ENCODE measurements at places on chromosomes 12 and 14. TPM values are rescaled to one million over a fixed set of nuclear protein-coding genes. Genes with fewer than 3 reads are reported as not detected.

- no peak overlapping the region for H3K4me3 ChIP-seq
- no peaks in the 10 kb centered on the region for H3K27me3 ChIP-seq
- DNase-seq, result no peak
- peaks cover 4% of the 10 kb centered on the region for H3K4me1 ChIP-seq
- no peaks in the 10 kb centered on the region for H3K36me3 ChIP-seq
- H3K27ac ChIP-seq, result no peak overlapping the region
These were observed 272.8 kb downstream of the AKAP6 start for GRCh38 chr14:32601906-32602305.

SLC6A13 gene
- not detected for total RNA-seq

- H3K27me3 ChIP-seq, result no peaks in the 10 kb centered on the region
- DNase-seq, result no peak
- H3K4me1 ChIP-seq, result peaks cover 6% of the 10 kb centered on the region
- H3K36me3 ChIP-seq, result no peaks in the 10 kb centered on the region
- H3K4me3 ChIP-seq, result no peak overlapping the region
These were observed 5.6 kb upstream of the E2F7 start for GRCh38 chr12:77070800-77071449.

GSG1 gene
- total RNA-seq, result 0.17 TPM

GRCh38 chr12:79769860-79770485 lies 79.2 kb upstream of the PAWR start:
- no peak for DNase-seq
- no peak overlapping the region for H3K27ac ChIP-seq
- no peaks in the 10 kb centered on the region for H3K36me3 ChIP-seq
- no peaks in the 10 kb centered on the region for H3K4me1 ChIP-seq
- H3K27me3 ChIP-seq, result no peaks in the 10 kb centered on the region

GRCh38 chr12:113762882-113763816 lies 203.0 kb downstream of the RBM19 start:
- no peaks in the 10 kb centered on the region for H3K4me1 ChIP-seq
- no peak for DNase-seq
- no peak overlapping the region for H3K4me3 ChIP-seq
- no peak overlapping the region for H3K27ac ChIP-seq
- H3K27me3 ChIP-seq, result no peaks in the 10 kb centered on the region
- H3K36me3 ChIP-seq, result no peaks in the 10 kb centered on the region

DNA sequence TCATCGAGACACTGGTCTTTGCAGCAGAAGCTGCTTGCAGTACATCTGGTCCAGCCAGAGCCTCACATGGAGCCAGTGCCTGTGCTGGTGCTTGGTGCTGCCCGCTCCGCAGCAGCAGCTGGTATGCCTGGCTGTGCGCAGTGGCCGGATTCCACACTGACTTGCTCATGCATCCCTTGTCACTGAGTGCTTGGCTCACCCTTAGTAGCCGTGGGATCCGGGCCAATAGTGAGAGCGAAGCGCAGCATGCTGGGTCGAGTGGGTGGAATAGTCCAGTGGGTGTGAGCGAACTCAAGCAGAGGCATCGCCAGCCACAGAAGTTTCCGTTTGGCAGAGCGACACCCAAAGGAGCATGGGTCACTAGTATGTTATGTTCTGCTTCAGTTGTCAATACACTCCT lies 10.1 kb upstream of the FBXO33 start:
- H3K27ac ChIP-seq, result no peak overlapping the region
- no peak overlapping the region for H3K4me3 ChIP-seq
- no peaks in the 10 kb centered on the region for H3K36me3 ChIP-seq
- DNase-seq, result no peak

DNA sequence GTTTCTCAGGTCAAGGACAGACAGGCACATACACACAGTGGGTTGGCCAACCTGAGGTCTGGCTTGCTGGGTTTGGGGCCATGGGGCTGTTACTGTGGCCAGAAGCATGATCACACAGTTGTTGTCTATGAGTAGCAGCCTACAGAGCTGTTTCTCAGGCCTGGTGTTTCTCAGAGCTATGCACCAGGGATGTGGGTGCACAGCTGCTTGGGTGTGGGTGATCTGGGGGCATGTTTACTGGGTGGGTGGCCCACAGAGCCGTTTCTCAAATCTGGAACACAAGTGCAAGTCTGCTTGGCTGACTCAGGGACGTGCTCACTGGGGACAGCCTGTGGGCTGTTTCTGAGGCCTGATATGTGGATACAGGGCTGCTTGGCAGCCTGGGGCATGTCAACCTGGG lies 23.1 kb upstream of the PALS1 start:
- H3K27ac ChIP-seq, result no peak overlapping the region
- H3K4me1 ChIP-seq, result no peaks in the 10 kb centered on the region
- no peaks in the 10 kb centered on the region for H3K36me3 ChIP-seq
- no peaks in the 10 kb centered on the region for H3K27me3 ChIP-seq
- DNase-seq, result no peak
- H3K4me3 ChIP-seq, result no peak overlapping the region

DNA sequence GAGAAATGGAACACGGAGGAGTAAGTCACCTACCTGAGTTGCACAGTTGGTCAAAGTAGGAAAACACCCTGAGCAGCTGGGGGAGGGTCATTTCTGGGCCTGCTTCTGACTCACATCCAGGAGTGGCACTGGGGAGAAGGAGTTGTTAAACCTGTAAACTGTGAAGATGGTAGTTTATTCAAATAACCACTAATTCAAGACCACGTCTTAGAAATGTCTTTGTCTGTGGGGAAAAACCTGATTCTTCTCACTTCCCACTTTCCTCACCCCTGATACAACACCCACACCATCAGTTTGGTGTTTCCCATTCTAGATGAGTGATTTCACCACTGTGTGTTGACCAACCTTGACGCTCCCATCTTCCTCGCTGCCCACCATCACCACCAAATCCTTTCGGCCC lies 207.1 kb downstream of the ANO4 start:
- H3K27me3 ChIP-seq, result no peaks in the 10 kb centered on the region
- no peak for DNase-seq
- no peaks in the 10 kb centered on the region for H3K36me3 ChIP-seq
- no peaks in the 10 kb centered on the region for H3K4me1 ChIP-seq
- H3K27ac ChIP-seq, result no peak overlapping the region
- H3K4me3 ChIP-seq, result no peak overlapping the region

DNA sequence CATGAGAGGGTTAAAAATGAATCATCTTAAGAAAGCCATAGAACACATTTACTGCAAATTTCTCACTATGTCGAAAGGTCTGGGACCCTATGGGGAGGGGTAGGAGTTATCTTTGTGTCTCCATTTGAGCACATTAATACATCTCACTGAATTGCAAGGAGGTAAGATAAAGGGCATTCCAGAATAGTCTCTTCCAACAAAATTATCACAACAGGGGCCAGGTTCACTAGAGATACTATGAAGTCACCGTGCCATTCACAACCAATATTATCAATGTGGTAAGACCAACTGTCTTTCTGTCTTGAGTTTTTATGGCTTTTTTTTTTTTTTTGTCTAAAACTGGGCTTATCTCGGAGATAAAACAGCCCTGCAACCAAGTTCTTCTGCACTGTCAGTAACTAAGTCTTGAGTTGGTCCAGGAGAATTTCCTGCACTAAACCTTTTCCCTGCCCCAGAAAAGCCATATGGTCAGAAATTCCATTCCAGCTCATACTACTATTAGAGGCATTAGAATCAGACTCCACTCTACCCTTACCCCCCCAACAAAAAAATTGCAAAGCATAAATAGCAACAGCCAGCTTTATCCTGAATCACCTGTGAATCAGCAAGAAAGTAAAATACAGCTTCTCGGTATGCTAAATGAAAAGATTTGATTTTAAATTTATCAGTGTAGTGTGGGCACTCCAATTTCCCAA lies 79.7 kb downstream of the PTPRR start:
- H3K27ac ChIP-seq, result no peak overlapping the region
- no peaks in the 10 kb centered on the region for H3K36me3 ChIP-seq
- peaks cover 16% of the 10 kb centered on the region for H3K4me1 ChIP-seq
- no peak overlapping the region for H3K4me3 ChIP-seq

ALDH1L2 gene
- total RNA-seq, result 3.9 TPM

- H3K27ac ChIP-seq, result no peak overlapping the region
- H3K36me3 ChIP-seq, result no peaks in the 10 kb centered on the region
- H3K4me1 ChIP-seq, result peaks cover 2% of the 10 kb centered on the region
- peak; percentile 64 for DNase-seq
These were observed 1.7 kb upstream of the SMOC1 start for GRCh38 chr14:69877492-69877891.

PRH1 gene
- total RNA-seq, result 19.0 TPM

- H3K36me3 ChIP-seq, result no peaks in the 10 kb centered on the region
- no peaks in the 10 kb centered on the region for H3K27me3 ChIP-seq
- H3K27ac ChIP-seq, result no peak overlapping the region
- H3K4me1 ChIP-seq, result peaks cover 2% of the 10 kb centered on the region
- DNase-seq, result no peak
These were observed 13.0 kb downstream of the ZBTB39 start for GRCh38 chr12:56993346-56993745.

KLRG1 gene
- 8.0 TPM for total RNA-seq

TAS2R42 gene
- not detected for total RNA-seq

DDX51 gene
- 19.3 TPM for total RNA-seq

DLGAP5 gene
- 106 TPM for total RNA-seq

GRCh38 chr12:53805067-53805466 lies 53.3 kb upstream of the CISTR start:
- no peaks in the 10 kb centered on the region for H3K36me3 ChIP-seq
- H3K27ac ChIP-seq, result no peak overlapping the region
- peaks cover 30% of the 10 kb centered on the region for H3K27me3 ChIP-seq

CBX5 gene
- total RNA-seq, result 212 TPM

DNA sequence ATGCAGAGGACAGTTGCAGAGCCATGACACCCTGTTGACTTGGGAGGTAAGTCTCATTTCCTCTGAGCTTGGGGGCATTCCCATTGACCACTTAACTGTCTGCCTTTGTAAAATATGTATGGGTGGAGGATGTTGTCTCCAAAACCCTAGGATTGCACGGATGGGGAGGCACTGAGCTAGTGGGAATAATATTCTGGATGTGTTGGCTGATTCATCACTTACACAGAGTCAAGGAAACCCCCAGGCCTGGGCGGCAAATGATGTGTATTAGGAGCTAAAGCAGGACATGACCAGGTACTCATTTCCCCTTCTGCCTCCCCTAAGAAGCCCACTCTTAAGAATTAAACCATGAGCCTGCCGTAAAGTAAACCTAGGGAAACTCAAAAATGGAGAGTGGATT lies 319.4 kb downstream of the VRK1 start:
- H3K36me3 ChIP-seq, result no peaks in the 10 kb centered on the region
- no peaks in the 10 kb centered on the region for H3K27me3 ChIP-seq
- no peaks in the 10 kb centered on the region for H3K4me1 ChIP-seq
- no peak overlapping the region for H3K27ac ChIP-seq

GRCh38 chr12:60535363-60535762 lies 939.5 kb downstream of the SLC16A7 start:
- no peaks in the 10 kb centered on the region for H3K4me1 ChIP-seq
- H3K27me3 ChIP-seq, result no peaks in the 10 kb centered on the region
- no peak overlapping the region for H3K4me3 ChIP-seq
- no peaks in the 10 kb centered on the region for H3K36me3 ChIP-seq

SIX6 gene
- total RNA-seq, result not detected

- H3K27ac ChIP-seq, result no peak overlapping the region
- DNase-seq, result no peak
- no peaks in the 10 kb centered on the region for H3K36me3 ChIP-seq
- no peak overlapping the region for H3K4me3 ChIP-seq
- no peaks in the 10 kb centered on the region for H3K4me1 ChIP-seq
- H3K27me3 ChIP-seq, result no peaks in the 10 kb centered on the region
These were observed 13.9 kb upstream of the SIVA1 start for GRCh38 chr14:104739026-104739425.

GPRC5D gene
- total RNA-seq, result not detected

- no peak for DNase-seq
- no peaks in the 10 kb centered on the region for H3K36me3 ChIP-seq
These were observed 54.9 kb upstream of the TMX1 start for GRCh38 chr14:51185180-51185579.

DNA sequence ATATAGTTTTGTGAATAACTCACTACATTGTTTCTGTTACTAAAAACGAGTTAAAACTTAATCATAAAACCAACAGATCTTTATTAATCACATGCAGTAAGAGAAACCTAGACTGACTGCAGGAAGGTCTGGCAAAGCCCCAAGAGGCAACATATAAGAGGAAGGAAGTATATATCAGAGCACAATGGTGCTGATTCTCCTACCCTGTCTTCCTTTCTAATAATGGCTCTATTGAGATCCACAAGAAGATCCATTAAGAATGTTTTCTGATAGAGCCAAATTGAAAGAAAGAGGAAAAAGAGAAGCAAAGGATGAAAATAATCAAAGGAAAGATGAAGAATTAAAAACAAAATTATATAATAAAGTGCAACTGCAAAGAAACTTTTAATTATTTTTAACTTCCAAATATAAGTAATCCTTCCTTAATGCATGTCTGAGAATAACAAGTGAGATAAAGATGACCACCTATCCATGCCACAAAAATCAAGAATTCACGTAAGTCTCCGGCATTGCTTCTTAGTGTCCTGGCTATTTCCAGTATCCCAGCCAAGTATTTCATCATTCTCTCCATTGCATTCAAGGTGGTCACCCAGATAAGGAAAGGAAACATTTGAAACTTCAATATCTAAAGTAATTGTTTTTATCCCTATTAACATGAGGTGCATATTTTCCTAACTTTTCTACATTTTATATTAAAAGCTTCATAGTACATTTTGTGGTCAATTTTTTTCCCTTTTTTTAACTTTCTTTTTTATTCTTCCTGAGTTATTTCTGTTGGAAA lies 62.2 kb downstream of the SOX5 start:
- no peak overlapping the region for H3K27ac ChIP-seq
- H3K4me3 ChIP-seq, result no peak overlapping the region
- no peaks in the 10 kb centered on the region for H3K27me3 ChIP-seq
- H3K36me3 ChIP-seq, result no peaks in the 10 kb centered on the region

KRT79 gene
- 0.21 TPM for total RNA-seq

KRT73 gene
- total RNA-seq, result not detected

DNA sequence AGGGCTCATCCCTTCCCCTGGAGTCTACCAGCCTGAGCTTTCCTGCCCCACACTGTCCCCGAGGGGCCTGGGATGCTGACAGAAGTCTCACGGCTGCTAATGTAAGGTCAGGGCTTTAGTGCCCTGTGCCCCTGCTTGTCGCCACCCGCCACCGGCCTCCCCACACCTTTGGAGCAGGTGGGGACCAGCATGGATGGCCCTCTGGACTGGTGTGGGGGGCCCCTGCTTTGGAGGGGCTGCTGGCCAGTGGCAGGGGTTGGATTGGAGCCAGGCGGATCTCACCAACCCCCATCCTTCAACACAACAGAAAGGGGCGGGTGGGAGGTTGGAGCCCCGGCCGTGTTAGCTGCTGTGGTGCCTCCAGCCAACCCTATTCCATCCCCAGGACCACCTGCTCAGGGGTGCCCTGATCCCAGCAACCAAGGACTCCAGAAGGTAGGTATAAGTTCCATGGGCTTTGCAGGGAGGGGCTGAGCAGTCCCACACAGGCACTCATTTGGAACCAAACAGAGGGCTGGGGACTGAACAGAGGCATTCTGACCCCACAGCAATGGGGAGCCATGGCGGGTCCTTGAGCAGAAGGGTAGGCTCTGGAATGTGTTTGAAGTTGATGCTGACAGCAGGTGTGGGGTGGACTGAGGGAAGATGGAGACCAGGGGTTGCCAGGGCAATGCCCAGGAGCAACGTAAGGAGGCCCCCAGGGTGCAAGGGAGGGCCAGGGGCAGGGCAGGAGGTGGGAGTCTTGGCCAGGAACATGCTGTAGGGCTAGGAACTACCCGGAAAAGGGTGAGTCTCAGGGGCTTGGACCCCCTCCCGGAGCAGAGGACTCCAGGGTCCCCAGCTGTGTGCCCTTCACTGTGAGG lies 145.1 kb upstream of the C14orf180 start:
- no peak overlapping the region for H3K4me3 ChIP-seq
- H3K36me3 ChIP-seq, result no peaks in the 10 kb centered on the region
- no peaks in the 10 kb centered on the region for H3K4me1 ChIP-seq
- no peak for DNase-seq
- no peaks in the 10 kb centered on the region for H3K27me3 ChIP-seq

OR10G3 gene
- not detected for total RNA-seq

All from GM23338 (cell line).